ENCODE measurements at places on chromosomes 1 and 21.
A peak's percentile ranks its signal among the peaks of the same experiment; 100 is the strongest.

GRCh38 chr21:15029077-15029476 lies 35.7 kb downstream of the NRIP1 start:
- DNase-seq: no peak

GRCh38 chr1:14784790-14785773 lies 186.6 kb downstream of the KAZN start:
- DNase-seq: no peak

GRCh38 chr1:23558140-23558871 lies 995 bp downstream of the ID3 start:
- peak; percentile 65 for DNase-seq

- DNase-seq: no peak
Observed at GRCh38 chr1:212111536-212111935, 76.0 kb downstream of the DTL start.

GRCh38 chr1:193189442-193190095 lies 3.2 kb upstream of the B3GALT2 start:
- no peak for DNase-seq

DNA sequence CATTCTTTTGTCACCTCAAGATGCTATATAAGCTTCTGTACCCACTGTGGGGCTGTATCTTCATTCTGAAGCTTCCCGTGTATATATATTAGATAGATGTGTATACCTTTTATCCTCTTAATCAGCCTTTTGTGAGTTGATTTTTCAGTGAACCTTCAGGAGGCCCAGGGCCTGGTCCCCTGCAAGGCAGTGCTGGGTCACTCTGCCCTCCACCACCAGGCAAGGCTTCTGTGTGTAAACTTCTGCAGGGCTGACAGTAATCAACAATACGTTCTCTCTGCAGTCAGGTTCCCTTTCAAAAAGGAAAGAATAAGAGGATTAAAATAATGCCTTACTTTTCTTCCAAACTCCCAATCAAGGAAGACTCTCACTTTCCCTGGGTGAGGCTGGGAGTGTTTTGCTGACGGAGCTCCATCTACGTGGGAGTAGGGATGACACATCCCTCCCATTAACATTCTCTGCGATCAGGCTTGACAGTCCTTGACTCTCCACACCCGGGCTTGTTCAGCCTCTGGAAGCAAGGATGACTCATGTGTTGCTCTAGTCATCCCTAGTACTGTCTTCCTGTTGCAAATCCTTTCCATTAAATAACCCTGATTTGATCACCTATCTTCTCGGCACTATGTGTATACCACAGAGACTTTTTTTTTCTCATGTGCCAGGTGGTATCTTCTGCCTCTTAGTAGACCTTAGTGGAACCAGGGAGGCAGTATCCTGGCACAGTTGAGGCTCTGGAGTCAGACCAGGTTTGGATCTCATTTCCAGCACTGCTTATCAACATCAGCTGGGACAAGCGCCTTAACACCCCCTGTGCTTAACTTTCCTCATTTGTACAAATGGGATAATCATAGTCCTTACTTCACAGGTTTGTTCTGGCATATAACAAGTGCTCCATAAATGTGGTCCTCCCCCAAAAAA lies 70.3 kb upstream of the KCNK1 start:
- DNase-seq: no peak

- no peak for DNase-seq
Observed at GRCh38 chr1:204087893-204088528, 15.1 kb downstream of the SOX13 start.

DNA sequence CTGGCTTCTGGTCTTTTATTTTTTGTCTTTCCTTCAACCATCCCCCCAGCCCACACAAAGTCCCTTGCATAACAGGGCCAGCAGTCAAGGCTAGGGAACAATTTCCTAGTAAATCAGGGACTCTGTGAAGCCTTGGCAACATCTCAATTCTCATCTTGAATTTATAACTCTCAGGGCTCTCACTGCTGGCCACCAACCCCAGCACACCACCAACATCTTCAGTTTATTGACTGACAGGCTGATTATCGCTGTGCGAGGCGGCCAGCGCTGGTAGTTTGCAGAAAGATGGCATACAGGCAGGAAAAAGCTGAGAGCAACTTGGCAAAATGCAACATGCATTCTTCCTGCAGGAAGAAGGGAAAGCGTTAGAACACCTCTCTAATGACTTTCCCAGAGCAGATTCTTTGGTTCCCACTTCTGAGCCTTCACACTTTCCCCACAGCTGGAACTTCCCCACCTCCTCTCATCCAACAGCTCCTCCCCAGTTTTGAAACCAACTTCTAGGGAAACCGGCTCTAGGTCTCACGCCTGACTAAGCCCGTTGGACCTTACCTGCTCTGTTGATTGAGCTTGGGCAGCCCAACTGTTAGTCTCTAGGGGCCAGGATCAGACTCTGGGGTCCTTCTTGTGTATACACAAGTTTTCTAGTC lies 26.3 kb upstream of the CSF1 start:
- DNase-seq: peak; percentile 53

- no peak for DNase-seq
Observed at GRCh38 chr1:18352636-18353265, 128.0 kb upstream of the KLHDC7A start.

DNA sequence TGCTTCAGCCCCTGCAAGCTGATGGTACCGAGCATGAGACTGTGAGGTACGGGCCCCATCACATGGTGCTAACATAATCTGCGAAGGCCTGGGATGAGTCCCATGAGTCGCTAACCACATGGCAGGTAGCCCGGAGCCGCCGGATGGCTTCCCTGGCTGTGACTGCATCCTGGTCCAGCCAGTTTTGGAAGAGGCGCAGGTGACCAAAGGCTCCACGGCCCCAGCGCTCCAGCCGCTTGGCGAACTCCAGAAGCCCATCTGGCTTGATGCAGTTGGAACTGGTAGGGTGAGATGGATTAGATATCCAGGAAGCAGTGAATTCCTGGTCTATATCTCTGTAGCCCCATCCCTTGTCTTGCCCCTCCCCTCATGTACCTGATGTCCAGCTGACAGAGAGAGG lies 24.6 kb downstream of the LRRC41 start:
- DNase-seq: no peak

GRCh38 chr1:5974631-5975030 lies 17.6 kb downstream of the NPHP4 start:
- no peak for DNase-seq

- DNase-seq: no peak
Observed at GRCh38 chr1:54945393-54945936, 35.0 kb upstream of the TMEM61 start.

- peak; percentile 13 for DNase-seq
Observed at GRCh38 chr1:58249737-58250586, 296.6 kb downstream of the OMA1 start.

- no peak for DNase-seq
Observed at GRCh38 chr1:208231881-208232661, 12.1 kb downstream of the PLXNA2 start.

DNA sequence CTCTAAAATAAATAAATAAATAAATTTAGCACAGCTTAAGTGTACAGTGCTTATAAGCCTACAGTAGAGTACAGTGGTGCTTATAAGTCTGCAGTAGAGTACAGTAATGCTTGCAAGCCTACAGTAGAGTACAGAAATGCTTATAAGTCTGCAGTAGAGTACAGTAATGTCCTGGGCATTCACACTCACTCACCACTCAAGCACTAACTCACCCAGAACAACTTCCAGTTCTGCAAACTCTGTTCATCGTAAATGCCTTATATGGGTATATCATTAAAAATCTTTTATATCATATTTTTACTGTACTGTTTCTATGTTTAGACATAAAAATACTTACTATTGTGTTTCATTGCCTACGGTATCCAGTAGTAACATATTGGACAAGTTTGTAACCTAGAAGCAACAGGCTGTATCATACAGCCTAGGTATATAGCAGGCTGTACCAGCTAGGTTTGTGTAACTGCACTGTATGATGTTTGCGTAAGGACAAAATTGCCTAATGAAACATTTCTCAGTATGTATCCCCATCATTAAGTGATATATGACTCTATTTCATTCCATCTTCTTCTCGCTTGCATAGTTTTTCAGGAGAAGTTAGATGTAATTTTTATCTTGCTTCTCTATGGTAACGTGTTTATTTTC lies 14.0 kb upstream of the S100B start:
- DNase-seq: no peak

- DNase-seq: no peak
Observed at GRCh38 chr1:96281491-96281890, 440.1 kb upstream of the PTBP2 start.

GRCh38 chr1:157090196-157090647 lies 9.4 kb downstream of the ETV3L start:
- peak; percentile 91 for DNase-seq

- DNase-seq: no peak
Observed at GRCh38 chr1:44460107-44460882, 55.2 kb downstream of the RNF220 start.

DNA sequence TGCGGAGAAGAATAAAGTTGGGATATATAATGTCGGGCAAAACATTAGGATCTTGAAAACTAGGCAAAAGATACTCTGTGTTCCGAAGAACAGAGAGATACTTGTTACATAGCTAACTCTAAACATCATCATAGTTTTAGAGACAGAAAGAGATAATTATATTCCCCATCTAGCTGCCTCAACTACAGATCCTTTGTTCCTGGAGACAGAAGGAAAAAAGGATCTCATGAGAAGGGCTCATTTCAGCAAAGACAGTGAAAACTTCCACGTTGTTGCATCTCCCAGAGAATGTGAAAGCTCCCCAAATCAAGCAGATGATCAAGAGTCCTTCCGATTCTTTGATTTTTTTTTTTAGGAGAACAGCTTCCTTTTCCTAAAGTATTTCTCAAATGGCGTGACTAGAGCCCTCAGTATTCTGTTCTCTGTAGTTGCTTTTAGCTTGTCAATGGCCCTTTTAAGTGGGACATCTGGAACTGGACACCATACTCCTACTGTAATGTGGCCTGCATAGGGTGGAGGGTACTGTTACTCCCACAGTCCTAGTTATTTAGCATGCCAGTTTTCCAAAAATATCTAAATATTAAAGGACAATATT lies 1048.2 kb downstream of the TTLL7 start:
- no peak for DNase-seq

GRCh38 chr1:219784660-219785381 lies 143.5 kb downstream of the SLC30A10 start:
- no peak for DNase-seq

GRCh38 chr1:5973771-5974170 lies 18.5 kb downstream of the NPHP4 start:
- DNase-seq: no peak

GRCh38 chr1:84859866-84860265 lies 33.1 kb downstream of the LPAR3 start:
- no peak for DNase-seq

- no peak for DNase-seq
Observed at GRCh38 chr1:40047276-40047675, 6.7 kb downstream of the CAP1 start.

- DNase-seq: no peak
Observed at GRCh38 chr1:3159996-3160395, 91.0 kb downstream of the PRDM16 start.

DNA sequence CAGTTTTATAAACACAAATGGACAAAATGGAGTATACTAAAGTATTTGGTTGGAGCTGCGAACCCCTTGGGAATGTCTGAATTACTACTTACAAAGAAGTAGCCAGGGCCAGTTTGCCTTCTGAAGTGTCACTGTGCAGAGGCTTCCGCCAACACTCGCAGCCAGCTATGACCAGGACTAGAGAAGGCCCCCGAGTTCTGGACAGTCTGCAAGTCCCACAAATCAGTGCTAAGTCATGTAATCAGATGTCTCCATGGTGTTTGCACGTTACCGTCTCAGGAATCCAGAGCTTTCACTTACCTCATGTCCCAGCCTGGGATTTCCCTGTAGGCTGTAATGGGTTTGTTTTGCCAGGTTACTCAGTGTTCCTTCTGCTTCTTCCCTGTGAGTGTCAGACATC lies 106.6 kb upstream of the SPAG17 start:
- peak; percentile 51 for DNase-seq

DNA sequence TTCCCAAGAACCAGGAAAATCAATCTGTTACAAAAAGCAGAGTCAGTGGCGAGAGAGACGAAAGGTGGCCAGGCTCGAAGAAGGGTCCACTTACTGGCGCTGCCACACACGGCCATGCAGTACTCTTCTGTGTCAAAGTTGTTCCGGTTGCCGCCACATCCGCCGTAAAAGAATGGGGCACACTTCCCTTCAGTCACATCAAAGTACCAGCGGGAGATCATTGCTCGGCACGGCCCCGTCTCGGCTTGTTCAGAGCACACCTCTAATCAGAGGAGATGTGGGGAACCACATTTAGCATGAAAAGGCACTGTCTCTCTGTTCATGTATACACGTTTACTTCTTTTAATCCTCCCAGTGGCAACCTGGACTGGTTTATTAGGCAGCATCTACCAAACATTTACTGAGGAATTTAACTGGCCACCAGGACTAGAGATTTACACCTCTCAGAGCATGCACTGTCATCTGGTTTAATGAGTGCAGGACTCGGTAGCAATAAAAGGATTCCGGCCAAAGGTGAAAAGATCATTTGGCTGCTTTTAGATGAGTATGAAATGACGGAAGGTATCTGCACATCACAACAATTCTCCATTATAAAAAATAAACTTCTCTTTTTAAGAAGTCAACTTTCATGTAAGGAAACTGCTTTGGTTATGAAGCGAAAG lies 170.5 kb downstream of the APP start:
- no peak for DNase-seq

Measured in muscle of arm (tissue), 14 donors.